ENCODE measurements at places on chromosomes 5 and 9.

DNA sequence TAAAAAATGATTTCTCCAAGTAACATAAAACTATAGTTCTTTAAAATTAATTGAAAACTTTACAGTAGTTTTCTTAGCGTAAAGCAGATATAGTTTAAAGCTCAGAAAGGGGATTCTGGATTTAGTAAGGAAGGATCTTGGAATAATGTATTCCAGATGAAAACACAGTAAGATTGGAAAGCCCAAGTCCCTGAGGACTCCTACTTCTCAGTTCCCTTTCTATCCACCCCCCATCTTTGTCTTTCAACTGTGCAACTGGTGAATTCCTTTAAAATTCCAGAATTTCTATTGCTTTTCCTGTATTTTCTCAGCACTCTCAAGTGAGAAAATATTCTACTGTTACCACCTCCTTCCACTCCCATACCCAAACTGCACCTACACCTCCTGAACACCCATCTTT is 184.5 kb upstream of the FBN2 start:
- no peak for DNase-seq

DNA sequence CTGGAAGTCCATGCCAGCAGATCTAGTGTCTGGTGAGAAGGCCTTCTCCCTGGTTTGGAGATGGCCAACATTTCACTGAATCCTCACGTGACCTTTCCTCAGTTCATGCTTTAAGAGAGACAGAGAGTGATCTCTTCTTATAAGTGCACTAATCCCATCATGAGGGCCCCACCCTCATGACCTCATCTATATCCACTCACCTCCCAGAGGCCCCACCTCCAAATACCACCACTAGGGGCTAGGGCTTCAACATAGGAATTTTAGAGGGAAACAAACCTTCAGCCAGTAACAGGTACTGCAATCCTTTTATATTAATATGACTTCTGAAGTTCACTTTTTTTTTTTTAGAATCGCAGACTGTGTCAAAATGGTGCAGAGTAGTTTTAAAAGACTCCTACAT is 496.9 kb upstream of the ADAMTS16 start:
- no peak for DNase-seq

DNA sequence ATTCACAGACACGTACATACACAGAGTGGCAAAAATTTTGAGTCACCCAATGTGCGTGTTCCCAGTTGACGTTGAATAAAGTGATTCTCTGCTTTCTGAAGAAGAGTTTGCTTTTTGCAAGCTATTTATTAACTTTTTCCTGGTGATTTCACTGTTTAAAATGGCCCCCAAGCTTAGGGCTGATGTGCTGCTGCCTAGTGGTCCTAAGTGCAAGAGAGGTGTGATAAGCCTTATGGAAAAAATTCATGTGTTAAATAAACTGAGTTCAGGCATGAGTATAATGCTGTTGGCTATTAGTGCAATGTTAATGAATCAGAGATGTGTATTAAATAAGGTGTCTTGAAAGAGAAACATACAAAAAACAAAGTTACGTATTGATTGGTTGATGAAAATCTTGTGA is 16.9 kb downstream of the CSNK1G3 start:
- DNase-seq: no peak

GRCh38 chr5:40276426-40277102 is 403.2 kb upstream of the PTGER4 start:
- no peak for DNase-seq
